ENCODE measurements at places on chromosomes 3 and 15. TPM values are rescaled to one million over a fixed set of nuclear protein-coding genes. Genes with fewer than 3 reads are reported as not detected.

Gene ANKRD63
- total RNA-seq, result not detected

Gene IQCH
- 0.98 TPM for total RNA-seq

Gene CLDN16
- not detected for total RNA-seq

Gene PLA1A
- not detected for total RNA-seq

DNA sequence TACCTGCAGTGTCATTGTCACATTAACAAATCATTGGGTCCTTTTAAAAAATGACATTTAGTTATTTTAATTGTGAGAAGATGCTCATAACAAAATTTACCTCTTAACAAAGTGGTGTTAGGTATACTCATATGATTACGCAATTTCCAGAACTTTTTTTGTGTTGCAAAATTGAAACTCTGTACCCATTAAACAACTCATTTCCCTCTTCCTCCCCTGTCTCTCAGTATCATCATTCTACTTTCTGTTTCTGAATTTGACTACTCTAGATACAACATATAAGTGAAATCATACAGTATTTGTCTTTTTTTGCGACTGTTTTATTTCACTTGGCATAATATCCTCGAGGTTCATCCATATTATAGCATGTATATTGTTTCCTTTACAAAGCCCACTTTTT, 58.7 kb upstream of the CHST2 start:
- DNase-seq, result no peak

GRCh38 chr3:61029194-61029593, 222.1 kb downstream of the FHIT start:
- no peak for DNase-seq

DNA sequence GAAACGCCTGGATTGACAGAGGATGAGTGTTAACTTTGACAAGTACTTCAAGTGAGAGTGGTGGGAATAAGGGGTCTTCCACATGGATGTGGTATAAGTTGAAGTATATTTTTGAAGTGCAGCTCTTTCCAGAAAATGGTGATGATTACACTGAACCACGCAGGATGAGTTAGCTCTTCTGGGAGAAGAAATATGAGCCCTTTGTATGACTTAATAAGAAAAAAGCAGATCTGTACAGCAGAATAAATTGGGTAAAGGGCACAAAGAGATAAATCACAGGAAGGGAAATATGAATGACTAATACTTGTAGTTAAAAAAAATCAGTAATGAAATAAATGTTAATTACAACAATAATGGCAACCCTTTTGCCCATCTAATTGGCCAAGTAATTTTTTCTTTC, 1.3 kb downstream of the CCR3 start:
- no peak for DNase-seq

GRCh38 chr15:80693682-80694610, 1.2 kb upstream of the ABHD17C start:
- no peak for DNase-seq

DNA sequence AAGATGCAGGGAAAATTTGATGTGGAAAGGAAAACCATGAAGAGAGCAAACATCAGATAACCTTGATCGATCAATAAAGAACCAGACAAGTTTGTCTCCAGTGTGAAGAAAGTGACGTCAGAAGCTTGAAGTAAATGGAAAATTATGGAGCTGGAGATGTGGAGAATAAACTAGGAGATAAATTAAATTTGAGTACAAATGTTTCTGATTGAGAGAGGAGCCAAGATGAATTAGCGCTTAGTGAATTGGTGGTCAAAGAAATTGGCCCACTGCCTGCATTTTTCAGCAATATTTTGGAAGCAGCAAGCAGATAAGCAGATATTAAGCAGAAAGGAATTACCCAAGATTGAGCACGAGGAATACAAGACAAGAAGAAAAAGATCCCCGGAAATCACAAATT, 567.3 kb upstream of the ZNF385D start:
- no peak for DNase-seq

DNA sequence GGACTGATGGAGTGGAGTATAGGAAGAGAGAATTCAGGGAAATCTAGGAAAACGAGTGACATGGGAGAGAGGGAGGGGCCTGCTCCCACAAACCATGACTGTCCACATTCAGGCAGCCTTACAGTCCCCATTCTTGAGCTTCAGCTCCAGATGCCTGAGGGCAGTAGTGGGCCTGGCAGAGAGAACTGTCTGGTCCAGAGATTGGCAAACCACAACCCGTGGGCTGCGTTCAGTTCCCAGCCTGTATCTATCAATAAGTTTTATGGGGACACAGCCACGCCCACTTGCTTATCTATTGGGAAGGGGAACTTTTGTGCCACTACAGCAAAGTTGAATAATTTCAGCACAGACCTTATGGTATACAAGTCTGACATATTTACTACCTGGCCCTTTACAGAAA, 63.8 kb downstream of the SLCO2A1 start:
- DNase-seq, result no peak

- no peak for DNase-seq
Observed at GRCh38 chr15:71825021-71825730, 14.8 kb downstream of the NR2E3 start.

GRCh38 chr3:12396471-12396870, 87.8 kb upstream of the TSEN2 start:
- DNase-seq, result no peak

DNA sequence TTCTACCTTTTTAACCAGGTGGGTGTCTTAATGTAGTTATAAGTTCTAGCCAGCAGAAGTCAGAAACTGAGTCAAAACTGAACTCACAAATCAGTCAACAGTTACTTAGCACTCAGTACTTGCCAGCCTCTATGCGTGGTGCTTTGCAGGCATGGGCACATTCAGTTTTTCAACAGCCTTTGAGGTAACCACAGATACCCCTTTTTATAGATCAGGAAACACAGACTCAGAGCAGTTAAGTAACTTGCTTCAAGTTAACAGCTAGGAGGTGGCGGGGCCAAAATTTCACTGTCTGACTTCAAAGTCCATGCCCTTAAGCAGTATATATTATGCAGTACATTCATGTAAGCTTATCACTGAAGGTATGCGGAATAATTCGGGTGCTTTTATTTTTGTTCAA, 139.4 kb downstream of the FHIT start:
- DNase-seq, result no peak

DNA sequence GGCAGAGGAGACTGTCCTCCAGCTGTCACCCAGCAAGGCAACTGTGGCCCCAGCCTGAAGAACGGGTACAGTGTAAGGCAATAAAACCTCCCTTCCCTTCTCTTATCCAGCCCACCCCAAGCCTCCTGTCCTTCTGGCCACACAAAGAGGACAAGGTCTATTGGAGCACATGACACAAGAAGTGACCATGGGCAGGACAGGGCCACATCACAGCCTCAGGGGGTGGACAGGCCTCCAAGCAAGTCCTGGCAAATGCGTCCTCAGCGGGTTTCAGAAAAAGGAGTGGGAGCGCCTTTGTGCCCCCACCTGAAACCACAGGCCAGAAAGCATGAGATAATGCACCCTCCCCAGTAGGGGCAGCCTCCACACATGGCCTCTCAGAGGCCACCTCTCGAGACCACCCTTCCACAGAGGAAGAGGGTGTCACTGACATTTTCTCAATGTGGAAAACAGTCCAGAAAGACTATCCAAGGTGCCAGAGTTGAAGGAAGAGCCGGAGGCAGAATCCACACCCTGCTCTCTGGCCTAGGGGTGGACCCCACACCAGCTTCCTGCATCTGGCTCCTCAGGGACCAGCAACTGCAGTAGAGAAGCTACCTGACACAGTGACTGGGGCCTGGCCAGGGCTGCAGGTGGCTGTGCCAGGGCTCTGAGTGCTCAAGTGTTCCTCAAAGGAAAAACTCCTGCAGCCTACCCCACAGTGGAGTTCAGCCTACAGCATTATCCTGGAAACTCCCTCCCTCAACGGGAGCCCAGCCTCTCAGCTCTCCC, 43.9 kb downstream of the CCDC12 start:
- DNase-seq, result no peak
